Gastrocnemius medialis (tissue), 4 donors: ENCODE measurements at places on chromosomes 5 and 9. TPM values are rescaled to one million over a fixed set of nuclear protein-coding genes. Genes with fewer than 3 reads are reported as not detected.
A peak's percentile ranks its signal among the peaks of the same experiment; 100 is the strongest.

DNA sequence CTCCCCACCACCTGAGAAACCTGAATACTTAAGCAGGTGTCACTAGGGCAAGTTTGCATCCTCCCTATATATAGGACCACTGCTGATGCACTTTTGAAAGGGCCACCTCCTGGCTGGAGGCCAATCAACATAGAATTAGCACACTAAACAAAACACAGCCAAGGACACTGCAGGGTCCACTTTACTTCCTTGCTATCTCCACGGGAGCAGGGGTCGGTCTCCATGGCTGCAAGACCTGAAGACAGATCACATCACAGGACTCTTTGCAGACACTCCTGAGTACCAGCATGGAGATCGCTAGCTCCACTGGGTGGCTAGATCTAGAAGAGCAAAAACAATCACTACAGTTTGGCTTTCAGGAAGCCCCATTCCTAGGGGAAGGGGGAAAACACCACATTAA lies 72.3 kb downstream of the C9orf153 start:
- H3K4me1 ChIP-seq = no peaks in the 10 kb centered on the region
- H3K36me3 ChIP-seq = no peaks in the 10 kb centered on the region
- H3K4me3 ChIP-seq = no peak overlapping the region
- no peaks in the 10 kb centered on the region for H3K27me3 ChIP-seq
- H3K27ac ChIP-seq = no peak overlapping the region

The GPR150 gene
- 0.29 TPM for total RNA-seq

GRCh38 chr5:180652771-180653170 lies 3.4 kb upstream of the FLT4 start:
- H3K27ac ChIP-seq = no peak overlapping the region
- H3K4me3 ChIP-seq = no peak overlapping the region
- H3K36me3 ChIP-seq = no peaks in the 10 kb centered on the region
- no peak for DNase-seq
- peaks cover 45% of the 10 kb centered on the region for H3K27me3 ChIP-seq

The EIF4E1B gene
- not detected for total RNA-seq

The HSPA4 gene
- 71.5 TPM for total RNA-seq

GRCh38 chr9:134361843-134362414 lies 35.7 kb downstream of the RXRA start:
- H3K27ac ChIP-seq = peak overlapping the region; percentile 97
- no peaks in the 10 kb centered on the region for H3K27me3 ChIP-seq
- no peak overlapping the region for H3K4me3 ChIP-seq
- DNase-seq = no peak
- H3K36me3 ChIP-seq = no peaks in the 10 kb centered on the region

DNA sequence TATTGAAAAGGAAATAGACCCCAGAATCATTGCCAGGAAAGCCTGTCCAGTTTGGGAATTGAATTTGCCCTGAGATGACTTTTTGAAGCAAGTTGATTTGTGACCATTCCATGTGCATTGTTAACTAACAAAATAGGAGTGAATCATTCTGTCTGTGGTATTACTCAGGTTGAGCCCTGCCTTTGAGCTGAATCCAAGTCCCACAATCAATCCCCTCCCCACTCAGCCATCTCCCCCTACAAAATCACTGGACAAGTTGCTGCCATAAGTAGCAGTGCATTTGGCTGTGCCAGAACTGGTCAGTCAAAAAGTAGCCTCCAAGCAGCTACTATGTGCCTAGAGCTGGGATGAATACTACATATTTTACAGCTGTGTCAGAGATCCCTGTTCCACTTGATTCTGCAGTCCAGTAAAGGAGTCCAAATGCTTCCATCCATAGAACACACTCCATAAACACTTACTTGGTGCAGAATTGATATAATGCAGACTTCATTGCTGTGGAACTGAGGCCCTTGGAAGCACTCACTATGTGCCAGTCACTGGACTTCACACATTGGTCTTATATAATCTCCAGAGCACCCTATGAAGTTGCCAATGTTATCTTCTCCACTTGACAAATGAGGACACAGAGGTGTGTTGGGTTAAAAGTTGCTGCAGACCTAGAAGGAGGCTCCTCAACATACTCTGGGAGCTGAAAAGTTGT lies 96.1 kb downstream of the ZNF462 start:
- peaks cover 31% of the 10 kb centered on the region for H3K4me1 ChIP-seq
- H3K27ac ChIP-seq = no peak overlapping the region
- H3K27me3 ChIP-seq = no peaks in the 10 kb centered on the region
- H3K4me3 ChIP-seq = no peak overlapping the region
- DNase-seq = no peak
- no peaks in the 10 kb centered on the region for H3K36me3 ChIP-seq

- H3K27ac ChIP-seq = peak overlapping the region; percentile 86
- H3K36me3 ChIP-seq = no peaks in the 10 kb centered on the region
- peaks cover 71% of the 10 kb centered on the region for H3K4me1 ChIP-seq
- no peaks in the 10 kb centered on the region for H3K27me3 ChIP-seq
- DNase-seq = no peak
These were observed 269.8 kb downstream of the GADD45G start for GRCh38 chr9:89874351-89875321.

The GLRA1 gene
- not detected for total RNA-seq

DNA sequence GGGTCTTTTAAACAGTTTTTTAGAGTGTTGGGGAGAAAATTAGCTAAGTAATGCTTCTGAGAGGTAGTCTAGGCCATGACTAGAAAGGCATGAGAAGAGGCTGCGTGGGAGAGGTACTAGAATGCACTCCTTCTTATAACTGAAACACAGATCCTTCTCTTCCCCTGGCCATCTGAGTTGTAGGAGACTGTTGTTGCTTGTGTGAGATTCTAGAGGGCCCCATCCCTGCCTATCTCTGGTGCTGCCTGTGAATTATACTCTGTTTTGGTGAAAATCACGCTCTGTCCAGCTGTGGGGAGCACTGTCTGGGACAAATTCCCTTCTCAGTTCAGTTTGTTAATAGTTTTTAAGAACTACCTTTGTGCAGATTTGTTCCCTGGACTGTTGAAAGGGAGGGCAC lies 37.5 kb downstream of the MAP1B start:
- H3K4me1 ChIP-seq = no peaks in the 10 kb centered on the region
- H3K36me3 ChIP-seq = no peaks in the 10 kb centered on the region
- H3K27me3 ChIP-seq = no peaks in the 10 kb centered on the region
- DNase-seq = no peak
- no peak overlapping the region for H3K4me3 ChIP-seq

- no peaks in the 10 kb centered on the region for H3K36me3 ChIP-seq
- H3K27ac ChIP-seq = no peak overlapping the region
- H3K27me3 ChIP-seq = no peaks in the 10 kb centered on the region
- DNase-seq = no peak
- H3K4me1 ChIP-seq = no peaks in the 10 kb centered on the region
These were observed 31.9 kb downstream of the MORN5 start for GRCh38 chr9:122191584-122191983.

DNA sequence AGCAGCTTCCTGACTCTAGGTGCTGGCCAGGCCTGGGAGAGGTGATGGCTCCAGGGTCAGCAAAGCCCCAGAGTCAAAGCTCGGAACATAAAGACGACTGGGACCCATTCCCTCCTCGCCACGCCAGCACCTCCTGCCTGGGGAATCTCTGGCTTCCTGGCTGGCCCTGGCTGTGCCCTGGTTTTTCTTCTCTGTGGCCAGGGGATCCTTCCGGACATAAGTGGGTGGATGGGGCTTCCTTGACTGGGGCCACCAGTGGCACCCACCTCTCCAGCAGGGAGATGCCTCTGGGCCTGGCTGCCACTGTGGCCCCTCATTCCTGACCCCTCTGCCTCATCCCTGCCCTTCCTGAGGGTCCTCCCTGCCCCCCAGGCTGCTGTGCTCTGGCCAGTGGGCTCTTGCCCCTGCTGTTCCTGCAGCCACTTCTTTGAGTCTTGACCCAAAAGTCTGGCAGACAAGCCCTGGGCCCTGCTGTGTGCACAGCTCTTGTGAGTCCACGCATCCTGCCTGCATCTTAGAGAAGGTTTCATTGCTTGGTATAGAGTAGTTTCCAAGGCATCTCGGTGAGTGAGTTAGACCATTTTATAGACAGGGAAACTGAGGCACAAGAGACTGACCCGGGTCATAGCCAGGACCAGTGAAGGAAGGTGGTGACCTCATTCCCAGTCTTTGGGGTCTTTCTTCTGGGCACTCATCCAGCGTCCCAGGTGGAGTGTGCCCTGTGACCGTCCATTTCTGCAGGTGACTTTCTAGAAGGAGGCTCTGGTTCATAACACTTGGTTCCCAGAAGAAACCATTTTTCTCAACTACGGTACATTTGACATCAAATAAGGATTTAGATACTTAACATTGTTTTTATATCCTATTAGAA lies 17.3 kb upstream of the LPCAT1 start:
- H3K27me3 ChIP-seq = no peaks in the 10 kb centered on the region
- no peaks in the 10 kb centered on the region for H3K36me3 ChIP-seq
- H3K4me3 ChIP-seq = no peak overlapping the region
- H3K27ac ChIP-seq = no peak overlapping the region

- H3K4me1 ChIP-seq = peaks cover 62% of the 10 kb centered on the region
- DNase-seq = peak; percentile 43
- H3K36me3 ChIP-seq = peaks cover 5% of the 10 kb centered on the region
- H3K4me3 ChIP-seq = no peak overlapping the region
These were observed 19.7 kb downstream of the CPEB4 start for GRCh38 chr5:173907686-173908371.

DNA sequence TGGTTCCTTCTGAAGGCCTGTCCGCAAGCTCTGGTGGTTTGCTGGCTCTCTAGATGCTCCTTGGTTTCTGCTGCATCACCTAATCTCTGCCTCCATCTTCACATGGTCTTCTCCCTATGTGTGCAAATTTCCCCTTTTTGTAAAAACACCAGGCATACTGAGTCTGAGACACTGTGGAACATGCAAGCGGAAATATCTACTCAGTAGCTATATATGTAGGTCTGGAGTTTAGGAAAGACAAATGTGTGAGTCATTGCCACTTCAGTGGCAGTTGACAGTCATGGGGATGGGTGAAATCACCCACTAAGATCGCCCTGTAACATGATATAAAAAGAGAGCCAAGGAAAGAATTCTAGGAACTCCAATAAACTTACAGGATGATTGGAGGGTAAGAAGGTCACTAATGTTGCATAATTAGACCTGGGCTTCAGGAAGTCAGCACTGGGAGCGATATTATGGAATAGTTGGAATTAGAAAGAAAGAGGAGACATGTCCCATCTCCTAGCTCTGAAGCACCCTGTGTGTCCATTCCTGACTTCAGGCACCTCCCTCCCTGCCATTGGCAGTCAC lies 22.7 kb upstream of the UBLCP1 start:
- H3K27me3 ChIP-seq = no peaks in the 10 kb centered on the region
- H3K27ac ChIP-seq = no peak overlapping the region
- H3K36me3 ChIP-seq = no peaks in the 10 kb centered on the region

DNA sequence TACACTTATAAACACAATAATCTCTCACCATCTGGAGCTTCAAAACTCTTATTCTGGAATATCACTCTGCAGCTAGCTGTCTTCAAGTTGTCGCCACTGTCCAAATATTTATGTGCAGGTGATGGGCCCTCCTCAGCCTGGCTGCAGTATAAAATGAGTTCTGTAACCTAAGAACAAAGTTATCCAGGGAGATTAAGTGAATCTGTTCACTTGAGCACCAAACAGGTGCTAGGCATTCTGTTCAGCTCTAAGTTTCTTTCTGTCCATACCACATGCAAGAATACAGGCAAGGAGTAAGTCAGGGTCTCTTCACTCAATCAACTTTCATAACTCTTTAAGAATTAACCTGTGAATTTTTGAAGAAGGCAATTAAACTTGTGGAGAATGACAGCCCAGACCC lies 344.1 kb downstream of the PLK2 start:
- no peak overlapping the region for H3K27ac ChIP-seq
- H3K4me1 ChIP-seq = peaks cover 5% of the 10 kb centered on the region
- H3K27me3 ChIP-seq = no peaks in the 10 kb centered on the region
- no peaks in the 10 kb centered on the region for H3K36me3 ChIP-seq

The FAM153A gene
- total RNA-seq = not detected

- H3K27me3 ChIP-seq = no peaks in the 10 kb centered on the region
- H3K36me3 ChIP-seq = no peaks in the 10 kb centered on the region
- no peak overlapping the region for H3K4me3 ChIP-seq
- no peaks in the 10 kb centered on the region for H3K4me1 ChIP-seq
- DNase-seq = no peak
These were observed 51.8 kb upstream of the GALNT10 start for GRCh38 chr5:154138701-154139100.

The PCDHB16 gene
- total RNA-seq = 0.87 TPM

- no peak for DNase-seq
- no peak overlapping the region for H3K27ac ChIP-seq
- no peak overlapping the region for H3K4me3 ChIP-seq
These were observed 182.2 kb downstream of the TRIO start for GRCh38 chr5:14325369-14325768.

DNA sequence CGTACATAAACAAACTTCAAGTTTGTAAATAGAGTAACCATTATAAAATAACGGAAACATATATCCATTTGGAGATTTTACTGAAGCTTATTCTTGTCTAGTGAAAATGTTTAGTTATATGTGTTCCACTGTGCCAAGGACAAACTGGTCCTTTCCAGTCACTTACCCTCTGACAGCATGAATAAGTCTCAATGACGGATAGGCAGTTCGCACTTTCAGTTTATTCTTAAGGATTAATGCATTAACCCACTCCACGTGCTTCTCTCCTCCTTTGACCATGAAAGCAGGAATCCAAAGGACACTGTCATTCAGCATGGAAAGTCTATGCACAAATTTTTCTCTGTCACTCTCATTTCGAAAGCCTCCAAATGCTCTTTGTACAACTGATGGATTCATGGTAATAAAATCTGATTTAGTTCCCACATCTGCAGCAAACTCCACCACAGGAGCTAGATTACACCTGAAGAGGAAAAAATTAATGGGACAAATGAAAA lies 47.1 kb downstream of the ST8SIA4 start:
- no peaks in the 10 kb centered on the region for H3K27me3 ChIP-seq
- no peak for DNase-seq
- no peaks in the 10 kb centered on the region for H3K36me3 ChIP-seq
- no peaks in the 10 kb centered on the region for H3K4me1 ChIP-seq
- no peak overlapping the region for H3K4me3 ChIP-seq

GRCh38 chr9:108300306-108301287 lies 555.2 kb downstream of the ACTL7B start:
- H3K4me3 ChIP-seq = no peak overlapping the region
- DNase-seq = no peak
- H3K27ac ChIP-seq = no peak overlapping the region
- H3K27me3 ChIP-seq = no peaks in the 10 kb centered on the region
- no peaks in the 10 kb centered on the region for H3K4me1 ChIP-seq

DNA sequence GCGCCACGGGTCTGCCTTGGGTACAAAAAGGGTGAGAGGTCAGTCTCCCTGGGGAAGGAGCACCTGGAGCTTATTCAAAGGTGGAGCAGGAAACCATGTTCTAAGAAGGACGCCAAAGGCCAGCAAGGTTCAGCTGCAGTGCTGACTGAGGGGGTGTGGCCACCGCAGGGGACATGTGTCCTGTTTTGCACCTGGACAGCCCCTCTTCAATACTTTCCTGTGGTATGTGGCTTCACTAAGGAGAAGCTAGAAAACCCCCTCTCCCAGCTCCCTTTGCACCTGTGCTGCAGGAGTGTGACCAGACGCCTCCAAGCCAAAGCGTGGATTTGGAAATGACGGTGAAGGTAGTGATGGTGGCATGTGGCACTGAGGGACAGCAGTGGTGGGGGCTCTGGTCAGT lies 23.6 kb downstream of the TRIM14 start:
- no peak overlapping the region for H3K27ac ChIP-seq
- H3K27me3 ChIP-seq = peaks cover 8% of the 10 kb centered on the region
- no peak for DNase-seq
- no peak overlapping the region for H3K4me3 ChIP-seq
- no peaks in the 10 kb centered on the region for H3K36me3 ChIP-seq

The ASTN2 gene
- total RNA-seq = 2.5 TPM

- H3K27ac ChIP-seq = peak overlapping the region; percentile 81
- peak; percentile 66 for DNase-seq
- H3K4me1 ChIP-seq = peaks cover 32% of the 10 kb centered on the region
- no peaks in the 10 kb centered on the region for H3K27me3 ChIP-seq
- H3K36me3 ChIP-seq = no peaks in the 10 kb centered on the region
- H3K4me3 ChIP-seq = no peak overlapping the region
These were observed 55.4 kb upstream of the SGCD start for GRCh38 chr5:156271569-156271968.

The MEF2C gene
- 143 TPM for total RNA-seq

The SMIM33 gene
- not detected for total RNA-seq
